ENCODE measurements at places on chromosomes 6 and 20.
A peak's percentile ranks its signal among the peaks of the same experiment; 100 is the strongest.

- peak; percentile 71 for DNase-seq
Measured at GRCh38 chr6:146582857-146583256, 15.9 kb upstream of the ADGB start.

DNA sequence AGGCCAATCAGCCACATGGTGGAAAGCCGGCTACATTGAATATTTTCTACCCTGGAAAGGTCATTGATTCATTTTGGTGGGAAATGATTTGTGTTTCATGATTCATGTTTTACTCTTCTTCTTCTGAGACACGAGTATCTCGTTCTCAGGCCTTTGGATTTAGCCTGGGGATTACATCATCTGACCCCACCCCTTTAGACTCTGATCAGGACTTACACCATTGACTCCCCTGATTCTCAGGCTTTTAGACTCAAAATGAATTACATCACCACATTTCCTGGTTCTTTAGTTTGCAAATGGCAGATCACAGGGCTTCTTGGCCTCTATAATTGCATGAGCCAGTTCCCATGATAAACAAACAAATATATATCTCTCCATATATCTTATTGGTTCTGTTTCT lies 228.8 kb downstream of the ADGRG6 start:
- no peak for DNase-seq

DNA sequence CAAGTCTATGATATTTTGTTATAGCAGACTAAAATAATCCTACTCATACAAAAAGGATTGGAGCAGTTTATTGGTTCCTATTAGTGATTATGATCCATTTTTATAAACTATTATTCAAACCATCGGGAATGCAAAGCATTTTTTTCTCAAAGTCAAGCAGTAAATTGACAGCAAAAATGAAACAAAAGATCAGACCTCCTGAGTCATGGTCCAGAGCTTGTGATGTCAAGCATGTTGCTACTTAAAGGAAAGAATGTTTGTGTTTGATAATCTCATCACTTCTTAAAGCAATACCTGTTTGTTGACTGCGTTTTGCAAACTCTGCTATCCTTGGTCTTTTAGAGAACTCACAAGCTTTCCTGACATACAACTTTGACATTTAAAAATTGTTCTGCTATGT lies 204.4 kb downstream of the SAMD5 start:
- no peak for DNase-seq

DNA sequence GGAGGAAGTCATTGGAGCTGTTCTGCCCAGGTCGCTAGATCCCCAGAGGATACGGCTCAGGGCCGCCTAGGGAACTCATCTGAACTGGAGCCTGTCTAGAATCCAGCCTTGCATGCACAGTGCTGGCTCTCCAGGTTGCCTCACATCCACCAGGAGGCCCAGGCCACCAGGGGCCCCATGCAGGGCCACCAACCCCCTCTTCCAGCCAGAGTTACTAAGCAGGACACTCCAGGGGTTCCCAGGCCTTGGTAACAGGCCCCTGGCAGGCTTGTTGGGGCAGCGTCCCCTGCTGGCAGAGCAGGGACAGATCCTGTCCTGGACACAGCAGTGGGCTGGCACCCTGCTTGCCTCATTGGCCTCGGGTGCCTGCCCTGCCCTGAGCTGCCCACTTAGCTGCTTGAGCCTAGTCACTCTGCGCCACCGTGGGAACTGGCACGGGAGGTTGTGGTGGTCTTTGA lies 35.3 kb downstream of the EFCAB8 start:
- DNase-seq, result peak; percentile 15

DNA sequence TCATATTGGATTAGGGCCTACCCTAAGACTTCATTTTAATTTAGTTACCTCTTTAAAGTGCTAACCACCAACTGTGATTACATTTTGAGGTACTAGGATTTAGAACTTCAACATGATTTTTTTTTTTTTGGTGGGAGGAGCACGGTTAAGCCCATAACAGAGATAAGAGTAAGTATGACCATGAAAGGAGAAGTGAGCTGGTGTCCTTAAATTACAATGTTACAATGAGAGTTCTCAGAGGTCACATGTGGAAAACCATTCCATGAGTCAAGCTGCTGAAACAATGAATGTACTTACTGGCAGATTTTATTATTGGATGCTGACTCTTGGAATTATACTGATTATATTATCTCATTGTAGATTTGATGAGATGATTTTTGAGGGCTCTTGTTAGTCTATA lies 779.3 kb upstream of the CITED2 start:
- DNase-seq, result no peak

GRCh38 chr20:44187772-44188709 lies 1.1 kb upstream of the JPH2 start:
- no peak for DNase-seq

DNA sequence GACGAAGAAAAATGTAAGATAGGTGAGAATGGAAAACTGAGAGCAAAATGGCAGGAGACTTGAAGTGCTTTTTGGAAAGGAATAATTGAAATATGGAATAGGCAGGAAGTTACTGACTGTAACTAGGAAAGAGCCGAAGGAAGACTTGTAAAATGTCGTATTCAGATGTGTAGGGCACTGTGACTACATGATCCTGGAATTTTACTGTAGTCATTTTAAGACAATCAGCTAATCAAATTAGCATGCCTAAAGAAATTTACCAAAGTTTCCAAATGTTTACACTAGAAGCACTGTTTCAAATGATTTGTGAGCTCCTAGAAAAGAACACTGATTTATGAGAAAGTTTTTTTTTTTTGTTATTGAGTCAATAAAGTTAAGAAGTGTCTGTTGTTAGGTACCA lies 21.2 kb upstream of the ADIG start:
- no peak for DNase-seq

GRCh38 chr20:492159-492558 lies 29.8 kb upstream of the TBC1D20 start:
- DNase-seq, result no peak

DNA sequence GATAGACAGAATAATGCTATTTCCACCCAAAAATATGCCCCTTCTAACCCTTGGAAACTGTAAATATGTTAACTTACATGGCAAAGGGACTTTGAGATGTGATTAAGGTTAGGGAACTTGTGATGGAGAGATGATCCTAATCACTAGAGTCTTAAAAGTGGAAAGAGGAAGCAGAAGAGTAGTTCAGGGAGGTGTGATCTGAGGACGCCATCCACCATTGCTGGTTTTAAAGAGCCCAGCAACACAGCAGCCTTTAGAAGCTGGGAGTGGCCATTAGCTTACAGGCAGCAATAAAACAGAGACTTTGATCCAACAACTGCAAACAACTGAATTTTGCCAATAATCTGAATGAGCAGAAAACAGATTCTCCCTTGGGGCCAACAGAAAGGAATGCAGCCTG lies 30.6 kb downstream of the ZNF311 start:
- no peak for DNase-seq

GRCh38 chr6:2658788-2659187 lies 91.9 kb downstream of the MYLK4 start:
- DNase-seq, result no peak

- DNase-seq, result no peak
Measured at GRCh38 chr6:131629651-131630050, 1.6 kb upstream of the MED23 start.

DNA sequence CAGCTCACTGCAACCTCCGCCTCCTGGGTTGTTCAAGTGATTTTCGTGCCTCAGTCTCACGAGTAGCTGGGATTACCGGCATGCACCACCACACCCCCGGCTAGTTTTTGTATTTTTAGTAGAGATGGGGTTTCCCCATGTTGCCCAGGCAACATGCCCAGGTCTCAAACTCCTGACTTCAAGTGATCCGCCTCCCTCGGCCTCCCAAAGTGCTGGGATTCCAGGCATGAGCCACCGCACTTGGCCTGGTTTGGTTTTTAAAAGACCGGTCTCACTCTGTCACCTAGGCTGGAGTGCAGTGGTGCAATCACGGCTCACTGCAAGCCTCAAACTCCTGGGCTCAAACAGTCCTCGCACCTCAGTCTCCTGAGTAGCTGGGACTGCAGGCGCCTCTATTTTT lies 40.1 kb downstream of the VSTM2L start:
- no peak for DNase-seq

DNA sequence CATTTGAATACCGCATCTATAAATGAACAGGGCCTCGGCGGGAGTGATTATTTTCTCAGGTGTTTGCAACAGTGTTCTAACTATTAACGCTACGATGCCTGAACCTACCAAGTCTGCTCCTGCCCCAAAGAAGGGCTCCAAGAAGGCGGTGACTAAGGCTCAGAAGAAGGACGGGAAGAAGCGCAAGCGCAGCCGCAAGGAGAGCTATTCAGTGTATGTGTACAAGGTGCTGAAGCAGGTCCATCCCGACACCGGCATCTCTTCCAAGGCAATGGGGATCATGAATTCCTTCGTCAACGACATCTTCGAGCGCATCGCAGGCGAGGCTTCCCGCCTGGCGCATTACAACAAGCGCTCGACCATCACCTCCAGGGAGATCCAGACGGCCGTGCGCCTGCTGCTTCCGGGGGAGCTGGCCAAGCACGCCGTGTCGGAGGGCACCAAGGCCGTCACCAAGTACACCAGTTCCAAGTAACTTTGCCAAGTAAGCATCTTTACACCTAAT lies 70.9 kb downstream of the HFE start:
- no peak for DNase-seq

DNA sequence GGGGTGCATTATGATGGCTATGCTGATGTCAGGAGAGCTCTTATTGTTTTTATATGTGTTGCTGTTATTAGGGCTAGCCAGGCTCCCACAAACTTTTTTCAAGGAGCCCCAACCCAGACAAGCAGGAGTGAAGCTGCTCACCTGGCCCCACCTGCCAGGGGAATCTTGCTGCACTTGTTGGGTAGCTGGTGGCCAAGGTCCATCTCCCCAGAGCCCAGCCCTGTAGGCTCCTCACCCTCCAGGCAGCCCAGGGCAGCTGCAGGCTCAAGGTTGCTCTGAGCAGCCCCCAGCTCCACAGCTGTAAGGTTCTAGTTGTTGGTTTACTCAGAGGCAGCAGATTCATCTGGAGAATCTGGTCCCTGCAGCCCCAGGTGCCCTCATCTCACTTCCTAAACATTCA lies 46.8 kb upstream of the SIRPA start:
- DNase-seq, result no peak

GRCh38 chr6:157240059-157240959 lies 83.0 kb downstream of the TMEM242 start:
- no peak for DNase-seq

DNA sequence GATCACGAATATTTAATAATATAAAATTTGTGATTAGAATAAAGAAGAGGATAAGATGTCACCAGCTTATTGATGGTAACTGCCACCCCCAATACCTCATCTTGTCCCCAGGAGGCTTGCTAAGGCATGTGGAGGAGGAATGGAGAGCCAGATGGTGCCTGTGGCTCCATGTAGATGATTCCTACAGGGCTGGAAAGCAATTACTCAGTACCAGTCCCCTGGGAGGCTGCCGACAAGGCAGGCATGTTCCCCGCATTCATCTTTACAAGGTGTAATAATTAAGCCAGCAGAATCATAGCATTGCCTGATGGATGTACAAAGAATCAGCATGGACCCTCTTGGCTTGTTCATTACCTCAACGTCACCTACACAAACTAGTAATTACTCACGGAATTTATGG lies 155.3 kb downstream of the PLCB1 start:
- no peak for DNase-seq

- no peak for DNase-seq
Measured at GRCh38 chr20:21397341-21398108, at the start of gene NKX2-4. TSS of gene NKX2-4 (minus strand) at chr20:21397526. CDS start at chr20:21397399, 127 bp downstream.

GRCh38 chr20:1926237-1926636 lies 31.0 kb downstream of the SIRPA start:
- DNase-seq, result no peak

DNA sequence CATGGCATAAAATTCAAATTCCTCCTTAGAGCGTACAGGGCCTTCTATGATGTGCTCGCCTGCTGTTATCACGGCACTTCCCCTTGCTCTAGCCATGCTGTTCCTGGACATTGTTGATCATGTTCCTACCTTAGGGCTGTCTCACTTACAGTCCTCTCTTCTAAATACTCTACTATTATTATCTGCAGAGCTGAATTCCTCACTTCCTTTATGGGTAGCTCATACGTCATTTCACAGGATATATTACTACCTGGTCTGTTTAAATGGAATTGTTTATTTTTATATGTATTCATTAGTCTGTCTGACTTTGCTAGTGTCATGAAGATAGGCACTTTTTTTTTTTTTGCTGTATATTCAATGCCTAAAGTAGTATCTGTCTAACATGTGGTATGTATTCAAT lies 94.7 kb upstream of the FLRT3 start:
- no peak for DNase-seq

DNA sequence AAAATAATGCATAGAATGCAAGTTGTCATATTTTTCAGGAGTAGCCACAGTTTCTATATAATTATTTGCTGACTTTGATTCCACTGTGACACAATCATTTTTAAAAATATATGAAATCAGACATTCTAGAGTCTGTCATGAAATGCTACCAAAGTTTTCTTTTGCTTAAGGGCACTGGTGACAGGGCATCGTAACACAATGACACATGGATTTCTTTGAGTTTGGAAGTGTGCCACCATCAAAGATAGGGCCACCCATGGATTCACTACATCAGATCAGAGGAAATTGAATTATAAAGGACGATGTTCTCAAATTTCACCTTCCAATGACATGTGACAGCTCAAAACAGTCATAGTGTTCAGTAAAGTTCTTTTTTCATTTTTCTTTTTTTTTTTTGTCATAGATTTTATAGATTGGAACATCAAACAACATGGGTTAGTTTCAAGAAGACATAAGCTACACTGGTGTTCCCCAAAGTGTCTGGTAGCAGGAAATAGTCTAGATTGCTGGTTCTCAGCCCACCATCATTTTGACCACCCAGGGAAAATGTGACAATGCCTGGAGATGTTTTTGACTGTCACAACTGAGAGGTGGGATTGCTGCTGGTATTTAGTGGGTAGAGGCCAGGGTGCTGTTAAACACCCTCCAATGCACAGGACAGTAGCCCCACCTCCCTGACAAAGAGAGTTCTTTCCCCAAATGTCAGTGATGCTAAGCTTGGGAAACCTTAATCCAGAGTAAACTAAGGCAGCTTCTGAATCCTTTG lies 123.8 kb upstream of the DOK5 start:
- DNase-seq, result no peak

DNA sequence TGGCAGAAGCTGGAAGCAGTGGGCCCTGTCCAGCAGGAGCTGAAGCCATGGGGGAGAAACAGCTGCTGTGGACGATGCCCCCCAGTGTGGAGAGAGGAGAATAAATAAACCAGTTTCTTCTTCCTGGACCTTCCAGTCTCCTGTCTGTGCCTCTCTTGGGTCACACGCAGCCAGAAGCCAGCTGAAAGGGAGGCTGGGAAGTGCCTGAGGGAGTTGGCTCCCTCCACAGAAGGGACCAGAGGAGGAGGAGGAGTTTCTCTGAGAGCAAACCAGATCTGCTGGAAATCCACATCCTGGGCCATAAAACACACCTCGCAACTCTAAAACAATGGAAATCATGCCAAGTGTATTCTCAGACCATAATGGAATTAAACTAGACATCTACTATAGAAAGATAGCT lies 577.0 kb downstream of the CDH26 start:
- DNase-seq, result no peak

All from GF-D8 (cell line).